ENCODE measurements at places on chromosomes 5 and 9.
A peak's percentile ranks its signal among the peaks of the same experiment; 100 is the strongest.

- no peak for DNase-seq
Measured at GRCh38 chr5:95026718-95027117, 258.2 kb downstream of the MCTP1 start.

GRCh38 chr5:175866377-175866907 lies 4.9 kb upstream of the CPLX2 start:
- no peak for DNase-seq

- no peak for DNase-seq
Measured at GRCh38 chr5:67341478-67341877, 144.9 kb upstream of the CD180 start.

DNA sequence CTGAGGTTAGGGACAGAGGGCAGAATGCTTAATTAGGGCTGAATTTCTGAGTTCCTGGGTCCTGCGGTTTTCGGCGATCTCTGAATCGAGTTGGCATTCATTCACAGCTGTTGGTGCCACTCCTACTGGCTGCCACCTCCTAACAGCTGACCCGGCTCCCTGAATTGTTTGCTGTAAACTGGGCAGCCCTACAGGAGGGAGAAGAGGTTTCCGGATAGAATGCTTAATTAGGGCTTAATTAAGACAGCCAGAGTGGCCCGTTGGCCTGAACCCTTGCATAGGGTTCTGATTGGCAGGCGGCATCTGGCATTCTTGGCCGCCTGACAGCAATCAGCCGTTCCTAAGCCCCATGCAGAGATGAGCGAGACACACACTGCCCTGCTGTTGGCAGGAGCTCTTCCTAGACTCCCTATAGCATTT lies 25.7 kb downstream of the FRMPD1 start:
- no peak for DNase-seq

GRCh38 chr5:140311011-140311467 lies 8.1 kb upstream of the PFDN1 start:
- DNase-seq = no peak

GRCh38 chr9:86764671-86765343 lies 182.5 kb downstream of the GAS1 start:
- no peak for DNase-seq

- DNase-seq = no peak
Measured at GRCh38 chr5:17828681-17829080, 194.4 kb downstream of the TAF11L14 start.

GRCh38 chr9:131703697-131704096 lies 36.2 kb downstream of the RAPGEF1 start:
- DNase-seq = no peak

DNA sequence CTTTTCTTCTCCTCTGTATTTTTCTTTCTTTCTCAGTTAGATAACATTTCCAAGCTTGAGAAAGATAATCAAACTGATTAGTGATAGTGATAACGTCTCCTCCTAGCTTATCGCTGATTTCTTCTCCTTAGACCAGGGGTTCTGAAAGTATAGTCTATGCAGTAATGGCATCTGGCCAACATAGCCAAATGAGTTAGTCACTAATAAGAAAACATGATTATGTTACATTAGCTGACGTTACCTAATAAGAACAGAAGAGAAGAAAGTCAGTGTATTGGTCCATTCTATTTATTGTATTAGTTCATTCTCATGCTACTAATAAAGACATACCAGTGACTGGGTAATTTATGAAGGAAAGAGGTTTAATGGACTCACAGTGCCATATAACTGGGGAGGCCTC lies 111.2 kb downstream of the STRBP start:
- DNase-seq = no peak

DNA sequence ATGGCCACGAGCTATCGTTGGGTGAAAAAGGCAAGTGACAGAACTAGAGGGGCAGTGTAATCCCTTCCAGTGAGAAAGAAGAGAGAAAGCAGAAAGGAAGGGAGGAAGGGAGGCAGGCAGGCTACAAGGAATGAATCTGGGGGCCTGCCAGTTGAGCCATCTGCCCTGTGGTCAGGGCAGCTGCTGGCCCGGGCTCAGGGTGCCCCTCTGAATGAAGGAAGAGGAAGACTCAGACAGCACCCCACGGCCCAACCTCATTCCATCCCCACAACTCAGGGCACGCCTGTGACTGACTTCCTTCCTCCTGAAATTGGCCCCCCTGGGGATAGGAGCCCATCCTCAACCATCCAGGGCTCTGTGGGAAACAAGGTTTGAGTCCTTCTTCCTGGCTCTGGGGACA lies 20.3 kb upstream of the FLT4 start:
- DNase-seq = no peak

- no peak for DNase-seq
Measured at GRCh38 chr5:77438071-77438470, 54.0 kb downstream of the WDR41 start.

DNA sequence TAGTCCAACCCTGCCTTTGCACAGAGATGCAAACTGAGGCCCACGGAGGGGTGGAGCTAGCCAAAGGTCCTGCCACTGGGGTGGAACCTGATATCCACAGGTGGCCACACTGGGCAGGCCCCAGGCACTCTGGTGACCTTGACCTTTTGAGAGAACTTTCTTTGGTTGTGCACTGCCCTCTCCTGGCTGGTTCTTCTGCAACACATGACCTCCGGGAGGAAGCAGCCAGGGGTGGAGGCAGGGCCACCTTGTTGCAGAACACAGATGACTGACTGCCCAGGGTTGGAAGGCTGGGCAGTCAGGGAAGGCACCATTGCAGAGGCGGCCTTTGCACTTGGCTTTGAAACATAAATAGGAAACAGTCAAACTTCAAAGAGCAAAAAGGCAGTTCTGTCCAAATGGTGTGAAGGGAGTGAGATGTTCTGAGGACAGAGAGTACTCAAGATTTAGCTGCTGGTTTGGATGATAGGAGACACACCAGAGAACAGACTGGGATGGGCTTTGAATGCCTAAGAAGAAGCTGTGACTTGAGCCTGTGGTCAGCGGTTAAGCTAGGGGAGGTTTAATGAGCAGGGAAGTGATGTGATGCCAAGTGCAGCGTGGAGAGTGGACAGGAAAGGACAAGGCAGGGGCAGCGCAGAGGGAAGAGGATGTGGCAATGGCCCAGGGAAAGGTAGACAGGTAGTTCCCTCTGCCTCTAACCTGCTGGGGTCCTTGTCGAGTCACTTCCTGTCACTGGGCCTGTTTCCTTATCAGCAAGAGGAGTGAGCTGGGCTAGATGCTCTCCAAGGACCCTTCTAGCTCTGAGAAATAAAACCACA lies 6.8 kb upstream of the TCOF1 start:
- DNase-seq = peak; percentile 72

- no peak for DNase-seq
Measured at GRCh38 chr9:82582693-82583092, 480.2 kb downstream of the RASEF start.

DNA sequence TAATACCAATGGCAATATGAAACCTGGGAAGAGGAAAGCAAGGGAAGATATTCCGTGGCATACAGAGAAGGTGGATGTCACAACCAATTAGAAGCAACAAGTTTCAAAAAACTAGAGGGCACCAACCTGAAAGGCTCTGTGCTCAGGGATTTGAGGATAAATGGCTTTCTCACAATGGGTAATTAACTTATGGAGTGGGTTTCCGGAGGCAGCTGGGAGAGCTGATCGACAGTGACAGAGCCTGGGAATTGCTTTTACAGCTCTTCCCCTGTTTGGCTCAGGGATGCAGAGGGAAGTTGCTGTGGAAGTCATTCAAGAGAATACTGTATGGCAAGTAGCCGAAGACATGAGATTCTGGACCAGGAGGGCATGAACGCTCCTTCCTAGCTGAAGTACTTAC lies 237.0 kb downstream of the KIF4B start:
- no peak for DNase-seq

DNA sequence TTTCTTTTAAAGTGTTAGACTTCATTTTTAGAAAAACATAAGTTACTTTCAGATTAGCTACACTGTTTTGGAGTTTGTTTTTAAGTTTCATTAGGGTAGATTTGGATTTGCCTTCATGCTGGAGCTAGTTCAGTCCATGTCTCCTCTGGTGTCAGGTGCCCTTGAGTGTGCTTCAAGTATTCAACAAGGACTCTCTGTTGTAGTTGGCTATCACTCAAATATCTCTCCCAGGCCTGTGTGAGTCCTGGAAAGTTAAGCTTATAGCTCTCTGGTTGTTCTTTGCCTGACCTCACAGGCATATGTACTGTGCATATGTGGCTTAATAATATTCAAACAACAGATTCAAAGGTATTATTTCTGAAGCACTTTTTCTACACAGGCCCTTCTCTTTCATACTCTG lies 45.4 kb downstream of the PTBP3 start:
- DNase-seq = no peak

DNA sequence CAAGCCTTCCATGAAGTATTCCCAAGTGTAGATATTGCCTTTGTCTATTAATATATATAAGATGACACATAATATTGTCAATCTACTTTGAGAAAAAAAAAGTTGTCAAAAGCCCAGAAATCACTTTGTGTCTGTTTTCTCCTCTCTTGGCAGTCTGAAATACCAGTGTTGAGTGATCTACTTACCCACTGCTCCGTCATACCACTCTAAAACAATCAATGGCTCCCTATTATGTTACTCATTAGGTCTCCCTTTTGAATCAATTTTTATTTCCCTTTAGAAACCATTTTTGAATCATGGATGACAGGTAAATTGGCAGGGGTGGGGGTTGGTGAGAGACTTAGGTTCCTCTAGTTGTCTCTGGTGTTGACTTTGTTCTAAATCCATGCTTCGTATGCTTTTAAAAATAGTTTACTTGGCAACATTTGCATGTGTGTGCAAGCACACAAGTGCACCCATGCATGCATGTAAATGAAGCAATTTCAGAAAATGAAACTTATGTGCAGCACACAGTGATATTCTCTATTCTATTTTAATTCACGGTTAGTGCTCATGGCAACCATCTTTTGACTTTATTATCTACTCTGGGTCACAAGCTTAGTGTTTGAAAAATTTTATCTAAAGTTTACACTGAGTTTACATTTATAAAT lies 378.9 kb downstream of the RAB3C start:
- no peak for DNase-seq

- no peak for DNase-seq
Measured at GRCh38 chr5:5487585-5488360, 65.3 kb downstream of the ICE1 start.

DNA sequence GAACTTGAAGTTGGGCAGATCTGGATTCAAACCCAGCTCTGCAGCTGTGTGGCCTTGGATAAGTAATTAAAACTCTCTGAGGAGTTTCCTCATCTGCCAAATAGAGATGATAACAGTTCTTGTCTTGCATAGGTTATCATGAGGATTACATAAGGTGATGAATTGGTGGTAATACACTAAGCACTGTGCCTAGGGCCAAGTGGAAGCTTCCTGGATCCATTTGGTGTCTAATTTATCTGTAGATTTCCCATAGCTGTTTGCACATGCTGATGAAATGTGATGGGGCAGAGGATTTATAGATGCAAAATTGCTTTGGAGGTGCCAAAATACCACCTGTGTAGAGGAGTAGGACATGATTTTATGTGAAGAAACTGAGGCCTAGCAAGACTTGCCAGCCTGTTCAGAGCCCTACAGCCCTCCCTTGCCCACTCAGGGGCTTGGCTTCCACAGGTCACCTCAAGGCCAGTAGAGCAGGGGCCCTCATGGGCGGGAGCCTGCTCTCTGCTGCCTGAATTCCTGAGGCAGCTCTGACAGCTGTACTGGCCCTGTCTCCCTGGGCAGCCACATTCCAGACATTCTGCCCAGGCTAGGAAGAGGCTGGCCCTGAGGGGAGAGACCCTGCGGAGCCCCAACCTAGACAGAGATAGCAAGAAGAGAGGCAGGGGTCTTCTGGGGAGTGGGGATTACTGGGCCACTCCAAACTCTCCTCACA lies 5.9 kb upstream of the FAT2 start:
- DNase-seq = no peak

DNA sequence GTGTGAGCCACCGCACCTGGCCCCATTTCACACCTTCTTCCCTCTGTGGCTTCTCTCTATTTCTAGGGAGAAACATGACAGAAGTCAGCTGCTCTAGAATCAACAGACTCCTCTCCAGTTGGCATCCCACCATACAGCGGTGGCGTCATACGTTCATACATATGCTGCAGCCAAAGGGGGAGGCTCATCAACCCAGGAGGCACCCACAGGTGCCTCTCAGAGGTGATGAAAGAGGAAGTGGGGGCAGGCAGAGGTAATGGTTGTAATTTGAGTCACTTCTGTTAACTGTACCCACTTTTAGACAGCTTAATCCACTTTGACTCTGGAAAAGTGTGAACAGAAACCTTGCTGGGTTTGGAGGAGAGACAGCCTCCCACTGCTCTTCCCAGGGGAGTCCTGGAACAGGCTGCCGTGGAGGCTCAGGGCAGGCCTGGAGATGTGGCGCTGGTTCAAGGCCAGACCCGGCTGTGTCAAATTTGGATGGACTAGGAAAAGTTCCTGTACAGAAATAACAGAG lies 47.3 kb upstream of the SUB1 start:
- DNase-seq = no peak

DNA sequence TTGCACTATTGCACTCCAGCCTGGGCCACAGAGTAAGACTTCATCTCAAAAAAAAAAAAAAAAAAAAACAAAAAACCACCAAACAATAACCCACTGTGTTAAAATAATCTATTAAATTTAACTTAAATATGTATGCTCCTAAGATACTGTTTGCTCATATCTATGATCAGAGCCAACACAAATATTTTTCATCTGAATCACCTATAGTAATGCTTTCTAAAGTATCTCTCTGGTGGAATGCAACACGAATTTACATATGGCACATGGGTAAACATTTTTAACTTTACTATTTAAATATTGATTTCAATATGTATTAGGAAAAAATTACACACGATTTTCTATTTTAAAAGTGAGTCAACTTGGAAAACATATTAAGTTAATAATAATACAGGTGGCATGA lies 196.4 kb downstream of the RFX3 start:
- DNase-seq = no peak

GRCh38 chr9:100324594-100325200 lies 28.0 kb downstream of the TEX10 start:
- DNase-seq = peak; percentile 55

GRCh38 chr9:73050065-73050816 lies 97.4 kb upstream of the ALDH1A1 start:
- no peak for DNase-seq

GRCh38 chr5:116524051-116524904 lies 50.3 kb downstream of the SEMA6A start:
- no peak for DNase-seq
